Epithelial cell of umbilical artery (primary cell): ENCODE measurements at places on chromosomes 11 and 22. TPM values are rescaled to one million over a fixed set of nuclear protein-coding genes. Genes with fewer than 3 reads are reported as not detected.

The OR51E2 gene
- not detected in 2 replicates for total RNA-seq

The C11orf65 gene
- total RNA-seq = not detected in 2 replicates

The APOBEC3B gene
- 2.3 and 3.5 TPM in 2 replicates for total RNA-seq

The PTPRCAP gene
- total RNA-seq = 0.30 and 0.97 TPM in 2 replicates

The CASP1 gene
- 4.2 and 49.7 TPM in 2 replicates for total RNA-seq

The KRTAP5-11 gene
- not detected in 2 replicates for total RNA-seq

The CABP4 gene
- 0.65 and 1.4 TPM in 2 replicates for total RNA-seq

The MUC2 gene
- total RNA-seq = not detected in 2 replicates

The MRPL23 gene
- total RNA-seq = 145 and 179 TPM in 2 replicates

The CAPN1 gene
- 63.3 and 157 TPM in 2 replicates for total RNA-seq

The SCN3B gene
- total RNA-seq = under 0.01 and 0.91 TPM in 2 replicates

The GVQW3 gene
- 0.97 and 3.0 TPM in 2 replicates for total RNA-seq

The B3GAT1 gene
- total RNA-seq = under 0.01 TPM in 2 replicates

The KIRREL3 gene
- total RNA-seq = under 0.01 TPM in 1 of 2 replicates, not detected in the other

The PDGFB gene
- total RNA-seq = 43.6 and 51.0 TPM in 2 replicates

The DBX1 gene
- total RNA-seq = not detected in 2 replicates

The DRD4 gene
- total RNA-seq = not detected in 2 replicates

The CYTH4 gene
- 0.15 TPM in 1 of 2 replicates, not detected in the other for total RNA-seq

The DRD2 gene
- total RNA-seq = not detected in 2 replicates

The OR52A1 gene
- total RNA-seq = not detected in 2 replicates
